ENCODE measurements at places on chromosomes 3 and 15. TPM values are rescaled to one million over a fixed set of nuclear protein-coding genes. Genes with fewer than 3 reads are reported as not detected.

DNA sequence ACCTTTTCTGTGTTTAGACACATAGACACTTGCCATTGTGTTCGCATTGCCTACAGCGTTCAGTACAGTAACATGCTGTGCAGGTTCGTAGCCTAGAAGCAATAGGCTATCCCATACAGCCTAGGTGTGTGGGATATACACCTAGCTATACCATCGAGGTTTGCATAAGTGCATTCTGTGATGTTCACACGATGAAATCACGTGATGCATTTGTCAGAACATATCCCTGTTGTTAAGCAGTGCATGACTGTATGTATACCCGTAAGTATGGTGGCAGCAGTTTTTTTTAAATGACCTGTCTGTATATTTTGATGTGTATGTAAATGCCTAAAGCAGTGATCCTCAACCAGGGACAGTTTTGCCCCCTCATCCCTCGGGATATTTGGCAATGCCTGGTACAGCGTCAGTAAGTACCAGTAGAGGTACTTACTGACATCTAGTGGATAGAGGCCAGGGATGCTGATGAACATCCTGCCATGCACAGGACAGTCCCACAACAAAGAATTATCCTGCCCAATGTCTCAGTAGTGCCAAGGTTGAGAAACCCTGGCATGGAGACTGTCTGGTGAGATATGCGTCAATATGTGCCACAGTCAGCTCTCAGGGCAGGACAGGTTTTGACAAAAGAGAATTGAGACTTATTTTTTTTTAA, 129.1 kb downstream of the HCN4 start:
- no peak for DNase-seq

- no peak for DNase-seq
Measured at GRCh38 chr3:22106213-22106896, 355.3 kb upstream of the ZNF385D start.

- no peak for DNase-seq
Measured at GRCh38 chr15:79602731-79603130, 170.6 kb downstream of the MINAR1 start.

Gene CFAP100
- not detected for total RNA-seq

DNA sequence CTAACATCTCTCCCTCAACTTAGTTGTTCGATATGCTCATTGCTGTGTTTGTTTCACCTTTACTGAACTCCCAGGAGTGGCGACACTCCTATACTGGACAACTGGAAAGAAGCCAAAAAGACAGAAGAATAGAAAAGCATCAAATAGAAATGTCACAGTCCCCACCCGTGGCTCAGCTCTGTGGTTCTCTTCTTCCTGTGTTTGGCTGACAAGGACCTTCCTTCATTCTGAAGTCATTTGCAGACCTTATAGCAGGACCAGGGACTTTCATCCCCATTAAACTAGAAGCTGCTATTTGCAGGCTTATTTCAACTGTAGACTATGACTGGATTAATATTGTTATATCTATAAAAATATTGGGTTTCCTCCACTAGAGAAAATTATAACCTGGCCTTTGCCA, 125.9 kb downstream of the NECTIN3 start:
- no peak for DNase-seq

- no peak for DNase-seq
Measured at GRCh38 chr3:47377186-47377585, 3.6 kb upstream of the PTPN23 start.

Gene PDE8A
- 17.0 TPM for total RNA-seq

- no peak for DNase-seq
Measured at GRCh38 chr3:40181182-40181581, 128.3 kb upstream of the EIF1B start.

GRCh38 chr3:9135930-9136525, 113.4 kb downstream of the SRGAP3 start:
- DNase-seq: no peak

- DNase-seq: no peak
Measured at GRCh38 chr3:37943631-37944314, 46.8 kb upstream of the VILL start.

Gene ABHD10
- 55.5 TPM for total RNA-seq

- DNase-seq: no peak
Measured at GRCh38 chr3:167941234-167941995, 154.3 kb downstream of the GOLIM4 start.

Measured in heart right ventricle (tissue), 16 donors.